ENCODE measurements at places on chromosomes 4 and X.
A peak's percentile ranks its signal among the peaks of the same experiment; 100 is the strongest.

- no peak for DNase-seq
These were observed 155.3 kb upstream of the TEX13A start for GRCh38 chrX:105375816-105376215.

DNA sequence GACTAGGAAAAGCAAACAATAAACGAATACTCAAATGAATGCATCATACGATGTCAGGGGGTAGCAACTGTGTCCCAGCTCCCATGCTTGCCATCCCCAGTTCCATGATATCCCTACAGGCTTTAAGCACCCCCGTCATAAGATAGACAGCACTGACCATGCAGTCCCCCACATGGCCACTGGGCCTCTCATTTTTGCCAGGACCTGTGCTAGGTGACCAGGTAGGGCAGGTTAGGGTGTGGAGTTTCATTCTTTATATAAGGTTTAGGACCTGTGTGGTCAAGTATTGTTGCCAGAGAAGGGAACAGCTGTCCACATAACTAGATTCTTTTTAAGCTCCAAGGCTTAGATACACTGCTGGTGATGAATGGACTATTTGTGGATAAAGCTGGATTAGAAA is 9.7 kb downstream of the PPEF2 start:
- DNase-seq: no peak

GRCh38 chr4:113844369-113844768 is 82.8 kb upstream of the CAMK2D start:
- DNase-seq: no peak

DNA sequence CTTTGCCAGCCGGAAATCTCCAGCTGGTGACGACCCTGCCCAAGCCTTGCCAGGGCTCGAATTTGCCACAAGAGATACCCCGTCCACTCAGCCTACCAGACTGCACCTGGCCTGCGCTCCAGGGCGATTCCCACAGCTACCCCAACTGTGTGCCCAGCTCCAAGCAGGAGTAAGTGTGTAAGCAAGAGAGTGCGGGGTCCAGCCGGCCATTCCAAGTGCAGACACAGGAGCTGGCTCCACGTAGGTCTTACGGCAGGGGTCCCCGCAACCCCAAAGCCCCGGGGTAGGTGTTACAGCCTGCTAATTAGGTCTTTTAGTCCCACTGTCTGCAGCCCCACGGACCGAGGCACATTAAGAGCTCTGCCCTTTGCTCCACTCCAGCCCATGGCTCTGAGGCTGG is 1305.2 kb downstream of the ARAP2 start:
- DNase-seq: no peak

- DNase-seq: no peak
These were observed 11.6 kb downstream of the VEGFC start for GRCh38 chr4:176780995-176781738.

DNA sequence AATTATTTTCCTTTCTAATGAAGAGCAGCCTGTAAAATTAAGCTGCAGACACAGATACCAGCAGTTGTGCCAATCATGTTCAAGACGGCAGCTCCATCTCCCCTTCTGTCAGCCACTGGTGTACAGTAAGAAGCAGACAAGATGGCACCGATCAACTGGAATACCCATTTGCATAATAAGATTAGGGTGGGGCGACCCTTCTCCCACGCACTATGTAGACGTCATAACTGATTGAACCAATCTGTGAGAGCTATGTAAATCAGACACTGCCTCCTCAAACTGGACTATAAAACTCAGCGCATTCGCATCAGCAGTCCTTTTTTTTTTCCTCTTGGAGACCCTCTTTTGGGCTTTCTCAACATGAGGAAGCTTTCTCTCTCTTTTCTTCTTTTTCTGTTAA is 40.4 kb upstream of the INTS6L start:
- DNase-seq: no peak

DNA sequence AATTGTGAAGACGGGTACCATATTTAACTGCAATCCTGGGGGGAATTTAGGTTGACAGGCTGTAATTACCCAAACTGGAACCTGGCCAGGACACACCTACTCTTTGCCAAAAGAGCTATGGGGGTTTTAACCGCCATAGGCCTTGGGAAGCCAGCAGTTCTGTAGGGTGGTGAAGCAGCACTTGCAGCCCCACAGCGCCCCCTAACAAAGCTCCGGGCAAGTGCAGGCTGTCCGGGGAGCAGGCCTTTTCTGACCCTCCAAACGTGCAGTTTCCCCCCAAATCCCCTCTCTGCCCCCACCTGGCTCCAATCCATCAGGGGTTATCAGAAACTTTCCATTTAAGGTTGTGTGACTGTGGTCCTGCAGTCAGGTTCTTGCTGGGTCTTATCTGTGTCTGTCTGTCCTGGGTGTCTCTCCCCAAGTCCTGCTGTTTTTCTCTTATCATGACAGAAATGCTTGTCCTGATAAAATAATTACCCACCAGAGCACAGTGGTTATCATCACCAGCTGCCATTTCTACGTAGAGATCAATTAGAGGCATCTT is 350.9 kb downstream of the MID1IP1 start:
- DNase-seq: peak; percentile 35

GRCh38 chr4:150973626-150974251 is 41.3 kb downstream of the LRBA start:
- DNase-seq: no peak

DNA sequence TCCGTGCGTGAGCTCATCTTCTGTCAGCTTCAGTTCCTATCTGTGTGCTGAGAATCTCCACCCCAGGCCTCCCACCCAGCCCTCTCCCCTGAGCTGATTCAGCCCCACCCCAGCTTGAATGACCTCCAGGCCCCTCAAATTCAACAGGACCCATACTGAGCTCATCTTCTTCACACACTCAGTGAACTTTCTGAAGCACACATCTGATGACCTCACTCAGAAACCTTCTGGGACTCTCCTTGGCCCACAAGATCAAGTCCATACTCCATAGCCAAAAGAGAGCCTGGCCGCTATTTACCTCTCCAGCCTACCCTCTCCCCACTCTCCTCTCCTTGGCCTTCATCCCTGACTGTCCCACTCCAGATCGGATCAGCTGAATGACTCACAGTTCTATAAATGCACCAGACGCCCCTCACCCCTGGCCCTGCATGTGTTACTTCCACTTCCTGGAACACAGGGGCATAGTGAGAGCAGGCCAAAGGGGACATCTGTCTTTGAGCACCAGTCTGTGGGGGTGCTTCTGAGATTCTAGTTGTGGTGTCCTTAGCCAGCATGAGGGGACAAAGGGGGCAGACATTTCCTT is 62.5 kb downstream of the PJA1 start:
- no peak for DNase-seq

DNA sequence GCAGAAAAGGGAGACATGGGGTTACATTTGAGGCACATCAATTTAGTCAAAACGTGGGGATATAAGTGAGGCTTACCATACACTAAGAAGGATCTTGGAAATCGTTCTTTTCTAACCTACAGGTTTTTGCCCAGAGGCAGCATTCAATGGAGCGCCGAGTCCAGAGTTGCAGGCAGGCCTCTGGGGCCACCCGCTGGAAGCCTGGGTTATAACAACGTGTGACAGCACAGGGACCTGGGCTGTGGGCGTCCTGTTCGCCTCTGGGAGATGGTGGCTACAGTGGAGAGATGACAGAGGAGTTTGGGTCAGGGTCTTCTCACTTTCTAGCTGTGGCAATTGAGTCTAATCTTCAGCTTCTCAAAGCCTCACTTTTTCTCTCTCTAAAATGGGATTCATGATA is 53.9 kb downstream of the ENPP6 start:
- DNase-seq: peak; percentile 53

GRCh38 chr4:80091184-80091583 is 18.2 kb upstream of the ANTXR2 start:
- no peak for DNase-seq

GRCh38 chrX:17788439-17788838 is 51.1 kb downstream of the SCML1 start:
- DNase-seq: peak; percentile 16

- DNase-seq: no peak
These were observed 57.0 kb upstream of the TBC1D14 start for GRCh38 chr4:6852582-6852981.

GRCh38 chrX:110173192-110174175 is 144.4 kb downstream of the AMMECR1 start:
- no peak for DNase-seq

GRCh38 chr4:101304916-101305315 is 42.4 kb downstream of the PPP3CA start:
- no peak for DNase-seq

DNA sequence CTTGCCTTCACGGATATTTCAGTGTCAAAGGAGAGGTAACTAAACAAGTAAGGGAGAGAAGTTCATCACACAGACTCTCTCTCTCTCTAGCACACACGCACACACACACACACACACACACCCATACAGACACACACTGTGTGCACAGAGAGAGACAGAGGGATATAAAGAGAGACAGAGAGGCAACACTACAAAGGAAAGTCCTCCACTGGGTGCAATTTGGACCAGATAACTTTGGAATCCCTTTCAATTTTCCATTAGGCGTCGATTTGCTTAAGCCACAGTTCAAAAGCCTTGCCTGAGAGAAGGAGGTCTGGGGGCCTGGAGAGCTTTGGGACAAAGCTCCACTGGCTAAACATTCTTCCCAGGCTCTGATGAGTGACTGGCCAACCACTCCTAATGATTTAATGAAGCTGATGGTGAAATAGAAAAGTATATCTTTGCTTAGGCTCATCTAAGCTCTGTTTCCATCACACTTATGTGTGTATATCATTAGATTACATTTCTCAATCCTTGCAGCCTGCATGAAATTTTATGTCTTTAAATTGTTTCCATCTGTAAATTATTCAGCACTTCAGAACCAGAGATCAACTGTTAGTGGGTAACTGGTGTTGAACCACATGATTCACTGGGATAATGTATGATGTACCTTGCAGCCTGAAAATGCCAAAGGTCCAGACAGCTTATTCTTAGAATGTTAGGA is 180.8 kb downstream of the MAGEB17 start:
- no peak for DNase-seq

DNA sequence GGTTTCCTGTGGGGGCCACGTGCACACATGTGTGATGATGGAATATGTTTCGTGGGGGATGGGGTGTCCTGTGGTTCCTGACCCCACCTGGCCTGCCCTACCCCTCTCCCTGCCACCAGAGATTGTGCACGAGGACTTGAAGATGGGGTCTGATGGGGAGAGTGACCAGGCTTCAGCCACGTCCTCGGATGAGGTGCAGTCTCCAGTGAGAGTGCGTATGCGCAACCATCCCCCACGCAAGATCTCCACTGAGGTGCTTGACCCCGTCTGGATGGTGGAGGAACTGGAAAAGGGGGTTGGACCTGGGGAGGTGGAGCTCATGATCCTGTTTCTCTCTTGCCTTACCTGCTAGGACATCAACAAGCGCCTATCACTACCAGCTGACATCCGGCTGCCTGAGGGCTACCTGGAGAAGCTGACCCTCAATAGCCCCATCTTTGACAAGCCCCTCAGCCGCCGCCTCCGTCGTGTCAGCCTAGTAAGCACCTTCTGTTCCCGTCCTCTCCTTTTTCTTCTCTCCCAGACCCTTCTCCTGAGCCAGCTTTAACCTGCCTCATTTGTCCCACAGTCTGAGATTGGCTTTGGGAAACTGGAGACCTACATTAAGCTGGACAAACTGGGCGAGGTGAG is 5.9 kb downstream of the CDK16 start:
- DNase-seq: no peak

DNA sequence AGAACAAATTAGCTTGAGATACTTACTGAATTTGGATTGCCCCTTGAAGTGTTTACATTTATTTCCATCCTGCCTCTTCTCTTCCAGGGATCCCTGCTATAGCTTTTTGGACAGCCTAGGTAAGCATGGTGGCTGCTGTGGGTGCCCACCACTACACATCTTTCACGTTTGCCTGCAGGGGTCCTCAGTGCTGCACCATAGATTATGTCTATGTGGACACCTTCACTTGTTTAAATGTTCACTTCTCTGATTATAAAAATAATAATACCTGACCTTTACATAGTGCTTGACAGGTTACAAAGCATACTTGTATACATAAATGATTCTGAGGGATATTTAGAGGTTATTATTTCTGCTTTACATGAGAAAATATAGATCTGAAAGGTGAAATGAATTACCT is 67.9 kb upstream of the SLC4A4 start:
- DNase-seq: peak; percentile 21

GRCh38 chr4:85024671-85025070 is 58.2 kb upstream of the WDFY3 start:
- no peak for DNase-seq

DNA sequence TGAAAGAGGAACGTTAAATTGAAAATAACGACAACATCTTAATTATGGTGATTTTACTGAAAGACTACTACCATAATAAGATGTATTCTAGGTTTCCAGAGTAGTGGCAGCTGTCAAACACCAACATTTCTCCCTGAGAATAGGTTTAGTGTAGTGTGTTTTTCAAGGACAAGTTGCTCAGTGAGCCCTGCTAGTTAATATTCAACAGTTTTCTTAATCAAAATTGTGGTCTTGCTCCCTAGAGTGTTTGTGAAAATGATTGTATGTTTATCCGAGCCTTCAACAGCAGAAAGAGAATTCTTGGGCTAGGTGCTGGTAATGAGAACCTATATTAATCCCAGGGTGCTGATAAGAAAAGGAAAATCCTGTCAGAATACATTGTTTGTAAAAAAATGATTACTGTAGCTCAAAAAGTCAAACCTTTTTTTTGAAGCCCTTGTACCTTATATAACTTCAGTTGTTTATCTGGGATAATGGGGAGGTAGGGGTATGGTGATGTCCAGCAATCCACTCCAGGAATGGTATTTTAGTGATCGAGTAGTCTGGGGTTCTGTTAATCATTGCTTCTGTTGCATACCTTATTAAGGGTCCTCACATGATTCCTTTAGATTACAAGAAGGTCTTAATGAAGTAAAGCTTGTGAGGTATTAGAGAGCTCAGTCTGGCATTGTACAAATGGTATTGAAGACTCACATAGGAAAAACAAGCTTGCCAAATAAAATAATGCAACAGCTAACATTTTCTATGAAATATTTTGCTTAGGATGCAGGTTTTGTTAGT is 110.7 kb downstream of the CCSER1 start:
- DNase-seq: no peak

DNA sequence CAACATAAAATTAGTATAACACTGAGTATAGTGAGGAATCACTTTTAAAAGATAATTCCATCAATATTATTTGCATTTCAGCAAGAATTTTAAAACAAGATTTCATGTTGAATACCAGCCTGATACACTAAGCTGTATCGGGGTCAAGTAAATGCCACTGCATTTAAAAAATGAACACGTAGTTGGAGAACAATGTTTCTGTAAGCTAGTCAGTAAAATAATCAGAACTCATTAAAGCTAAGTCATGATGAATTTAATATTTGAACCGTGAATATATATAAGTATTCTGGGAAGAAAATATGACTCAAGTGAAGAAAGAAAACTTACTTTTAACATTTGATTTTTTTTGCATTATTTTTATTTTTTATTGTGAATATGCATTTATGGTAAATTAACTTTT is 611.0 kb upstream of the PABPC4L start:
- no peak for DNase-seq

- DNase-seq: no peak
These were observed 55.6 kb upstream of the TADA2B start for GRCh38 chr4:6987588-6987961.

DNA sequence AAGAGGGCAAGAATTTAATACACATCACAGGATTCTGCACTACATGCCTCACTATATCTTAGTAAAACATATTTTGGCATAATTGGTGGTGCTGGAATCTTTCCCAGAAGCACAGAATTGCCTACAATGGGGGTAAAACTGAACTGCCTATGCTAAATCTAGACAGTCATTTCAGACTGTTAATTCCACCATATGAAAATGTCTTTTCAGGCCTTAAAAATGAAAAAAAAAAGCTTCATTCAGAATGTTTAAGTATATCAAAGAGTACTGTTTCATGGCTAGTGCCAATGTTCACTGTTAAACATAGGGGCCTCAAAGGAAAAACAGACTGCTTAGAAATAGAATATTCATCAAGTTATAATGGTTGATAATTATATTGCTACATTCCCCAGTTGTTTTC is 797.0 kb downstream of the PCDH19 start:
- DNase-seq: no peak

All from DND-41 (cell line).